Cardiac muscle cell (in vitro differentiated cells and primary cell): ENCODE measurements at places on chromosomes 3 and 15.
A peak's percentile ranks its signal among the peaks of the same experiment; 100 is the strongest.

- DNase-seq: no peak
Observed at GRCh38 chr15:101118615-101119014, 133.2 kb downstream of the CHSY1 start.

DNA sequence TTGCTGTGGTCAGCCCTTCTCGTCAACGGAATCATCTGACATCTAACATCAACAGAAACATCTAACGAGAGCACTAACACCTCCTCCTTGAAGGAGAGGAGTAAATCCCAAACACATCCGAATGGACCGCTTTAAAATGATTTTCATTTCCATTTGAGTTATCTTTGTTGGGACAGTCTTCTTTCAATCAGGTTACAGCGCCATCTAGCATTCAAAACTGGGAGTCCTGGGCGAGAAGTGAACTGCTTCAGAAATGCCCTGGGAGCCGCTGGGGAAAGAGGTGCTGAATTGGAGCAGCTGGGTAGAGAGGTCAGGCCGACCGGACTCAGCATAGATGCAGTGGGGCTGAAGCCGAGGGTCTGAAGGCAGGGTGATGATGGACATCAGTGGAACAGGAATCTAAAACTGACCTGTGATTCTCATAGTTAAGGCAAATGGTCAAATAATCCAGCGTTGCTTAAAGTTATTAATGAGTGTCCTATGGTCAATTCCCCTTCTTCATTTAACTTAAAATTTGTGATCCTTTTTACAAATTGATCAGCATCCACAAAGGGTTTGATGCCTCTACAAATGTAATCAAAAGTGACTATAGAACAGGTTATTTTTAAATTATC lies 170.0 kb upstream of the NDN start:
- DNase-seq: peak; percentile 33

GRCh38 chr3:108287146-108287545 lies 9.2 kb upstream of the HHLA2 start:
- no peak for DNase-seq

GRCh38 chr3:187875863-187876262 lies 130.6 kb upstream of the BCL6 start:
- DNase-seq: no peak

DNA sequence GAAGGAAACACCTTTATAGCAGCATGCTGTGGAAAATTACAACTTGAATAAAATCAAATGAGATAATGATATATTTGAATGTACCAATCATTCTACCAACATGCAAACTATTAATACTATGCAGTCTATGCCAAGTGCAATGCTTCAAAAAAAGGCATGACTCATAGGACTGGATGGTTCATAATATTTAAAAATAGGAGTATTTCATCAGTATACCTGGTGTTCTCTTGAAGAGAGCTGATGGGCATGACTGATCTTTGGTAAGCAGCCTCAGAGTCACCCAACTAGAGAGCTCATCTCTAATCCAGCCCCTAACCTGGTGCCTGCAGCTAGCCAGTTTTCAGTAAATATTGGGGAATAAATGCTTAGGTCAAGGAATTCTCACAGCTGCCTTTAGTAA lies 434.7 kb upstream of the ARRDC4 start:
- DNase-seq: no peak

GRCh38 chr3:185152410-185153170 lies at the start of gene C3orf70:
Gene C3orf70 (minus strand): TSS chr3:185153060. CDS start chr3:185152823, 237 bp downstream.
- DNase-seq: peak; percentile 54

- no peak for DNase-seq
Observed at GRCh38 chr3:188559072-188559429, 405.1 kb downstream of the LPP start.

- no peak for DNase-seq
Observed at GRCh38 chr3:58416191-58416590, 17.4 kb downstream of the PDHB start.

DNA sequence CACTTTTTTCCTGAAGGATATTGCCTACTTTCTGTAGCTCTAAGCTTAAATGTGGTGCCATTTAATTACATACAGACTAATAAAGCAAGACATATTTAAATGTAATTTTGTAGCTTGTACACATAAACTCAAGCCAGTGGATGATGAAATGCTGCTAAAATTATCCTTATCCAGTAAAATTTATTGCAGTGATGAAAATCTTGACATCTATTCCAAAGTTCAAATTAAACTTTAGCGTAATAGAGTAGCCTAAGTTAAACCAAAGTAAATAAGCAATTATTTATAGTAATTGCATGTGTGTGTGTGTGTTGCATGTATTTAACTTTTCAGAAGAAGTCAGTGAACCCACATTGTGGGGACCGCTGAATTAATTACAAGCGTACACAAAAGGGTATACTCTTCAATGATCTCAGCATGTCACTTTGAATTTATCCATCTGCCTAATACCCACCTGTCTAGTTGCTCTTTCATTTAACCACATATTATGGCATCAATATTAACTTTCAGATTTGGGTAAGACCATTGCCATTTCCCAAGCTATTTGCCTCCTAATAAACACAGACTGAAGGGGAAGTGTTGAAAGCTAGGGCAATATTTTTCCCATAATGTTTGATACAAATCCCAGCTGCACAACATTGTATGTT lies 85.0 kb downstream of the MECOM start:
- no peak for DNase-seq

- DNase-seq: peak; percentile 80
Observed at GRCh38 chr3:29409409-29409808, 128.5 kb downstream of the RBMS3 start.

- DNase-seq: no peak
Observed at GRCh38 chr3:73480187-73480672, 144.5 kb downstream of the PDZRN3 start.

GRCh38 chr3:190886945-190887344 lies 24.5 kb upstream of the GMNC start:
- DNase-seq: no peak

DNA sequence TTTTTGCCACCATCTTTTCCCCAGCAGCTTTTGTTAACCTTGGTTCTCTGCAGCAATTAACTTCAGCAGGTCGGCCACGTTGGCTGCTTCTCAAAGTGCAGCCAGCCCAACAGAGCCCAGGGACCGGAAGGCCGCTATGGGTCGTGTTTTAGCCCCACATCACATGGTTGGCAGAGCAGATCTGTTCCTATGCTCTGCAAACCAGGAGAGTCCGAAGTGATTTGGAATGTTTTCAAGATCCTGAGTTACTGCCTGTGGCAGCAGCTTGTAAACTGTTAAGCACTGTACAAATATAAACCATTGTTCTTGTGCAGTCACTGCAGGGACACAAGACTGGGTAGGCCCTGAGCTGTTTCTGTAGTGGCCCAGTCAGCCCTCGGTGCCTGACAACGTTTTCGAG lies 69.6 kb upstream of the MYZAP start:
- DNase-seq: no peak

DNA sequence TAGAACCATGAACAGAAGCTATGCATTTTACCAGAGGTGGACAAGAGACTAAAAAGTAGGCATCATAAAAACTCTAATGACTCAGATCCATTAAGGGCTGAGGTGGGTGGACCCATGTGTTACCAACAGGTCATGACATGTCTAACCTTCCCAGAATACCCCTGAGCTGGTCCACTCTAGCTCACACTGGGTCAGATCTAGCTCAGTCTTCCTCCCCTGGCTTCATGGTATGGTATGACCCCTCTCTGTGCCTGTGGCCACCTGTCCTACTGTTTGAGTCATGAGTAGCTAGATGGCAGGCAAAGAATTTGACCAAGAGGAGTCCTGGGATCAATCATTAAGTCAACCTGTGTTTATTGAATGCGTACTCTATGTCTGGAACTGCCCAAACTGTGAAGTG lies 340.4 kb downstream of the EPHB1 start:
- DNase-seq: no peak

GRCh38 chr15:61824291-61824690 lies 236.0 kb downstream of the VPS13C start:
- DNase-seq: no peak

GRCh38 chr3:61824553-61825135 lies 263.3 kb downstream of the PTPRG start:
- DNase-seq: no peak

- no peak for DNase-seq
Observed at GRCh38 chr3:148625095-148625736, 72.5 kb upstream of the AGTR1 start.

- no peak for DNase-seq
Observed at GRCh38 chr3:75232216-75232615, 431.9 kb upstream of the FRG2C start.

DNA sequence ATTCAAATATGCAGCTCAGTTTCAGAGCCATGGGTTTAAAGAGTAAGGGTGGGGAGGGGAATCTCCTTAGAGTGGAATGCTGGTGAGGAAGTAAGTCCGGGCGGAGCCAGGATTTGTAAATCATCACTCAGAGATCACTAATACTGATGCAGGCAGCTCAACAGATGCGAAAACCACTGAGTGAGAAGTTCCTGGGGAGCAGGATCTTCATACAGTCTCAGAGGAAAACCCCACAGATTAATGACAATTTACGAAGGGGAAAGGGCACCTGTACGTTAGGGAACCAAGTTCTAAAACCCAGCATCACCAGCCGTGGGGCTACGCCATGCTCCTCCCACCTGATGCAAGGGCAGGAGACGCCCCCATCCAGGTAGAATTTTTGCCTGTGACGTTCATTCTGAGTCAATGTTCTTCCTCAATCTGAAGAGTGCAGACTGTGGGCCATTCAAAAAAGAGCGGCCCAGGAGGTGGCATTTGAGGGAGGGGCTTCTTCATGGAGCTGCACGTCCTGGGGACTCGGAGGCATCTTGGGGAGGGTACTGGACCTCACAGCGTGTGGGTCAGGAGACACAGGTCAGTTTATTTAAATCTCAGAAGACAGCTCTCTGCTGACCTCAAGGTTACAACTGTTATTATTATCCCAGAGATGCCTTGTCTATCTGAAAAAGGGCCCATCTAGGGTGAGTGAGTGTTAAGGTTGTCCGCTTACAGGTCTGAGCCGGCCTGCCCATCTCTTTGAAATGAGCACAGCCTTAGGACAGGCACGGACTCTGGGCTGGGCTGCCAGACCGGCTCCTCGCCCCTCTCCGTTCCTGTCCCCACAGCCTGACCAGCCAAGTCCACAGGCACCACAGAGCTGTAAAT lies 228.0 kb downstream of the XXYLT1 start:
- DNase-seq: no peak

DNA sequence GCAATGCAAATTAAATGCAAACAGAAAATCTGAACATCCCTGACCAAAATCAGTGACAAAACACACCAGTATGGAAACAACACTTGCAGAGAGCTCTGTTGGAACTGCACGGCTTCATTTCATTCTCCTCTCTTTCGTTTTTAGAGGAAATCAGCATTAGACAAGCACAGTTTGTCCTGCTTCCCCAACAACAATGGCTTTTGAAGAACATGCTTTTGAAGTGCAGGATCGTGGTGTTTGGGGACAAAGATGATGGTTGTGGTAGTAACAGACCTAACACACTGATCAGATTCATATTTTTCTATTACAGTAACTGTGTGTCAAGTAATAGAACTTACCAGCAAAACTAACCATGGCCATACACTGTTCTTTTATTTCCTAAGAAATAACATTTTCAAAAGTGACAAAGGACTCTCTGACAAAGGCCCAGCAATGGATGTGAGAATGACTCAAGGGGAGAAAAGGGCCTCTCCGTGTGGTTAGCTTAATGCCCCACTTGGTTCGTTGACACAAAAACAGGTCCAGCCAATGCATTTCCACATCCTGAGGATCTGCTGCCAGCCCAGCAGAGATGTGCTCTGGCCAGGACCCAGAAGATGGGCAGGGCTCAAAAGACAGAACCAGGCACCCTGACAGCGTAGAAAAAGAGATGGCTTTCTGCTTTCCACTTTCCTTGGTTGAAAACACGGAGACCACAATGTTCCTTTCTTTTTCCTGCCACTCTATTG lies 84.1 kb downstream of the CCNL1 start:
- no peak for DNase-seq

GRCh38 chr15:63899193-63899592 lies 65.4 kb upstream of the HERC1 start:
- no peak for DNase-seq

DNA sequence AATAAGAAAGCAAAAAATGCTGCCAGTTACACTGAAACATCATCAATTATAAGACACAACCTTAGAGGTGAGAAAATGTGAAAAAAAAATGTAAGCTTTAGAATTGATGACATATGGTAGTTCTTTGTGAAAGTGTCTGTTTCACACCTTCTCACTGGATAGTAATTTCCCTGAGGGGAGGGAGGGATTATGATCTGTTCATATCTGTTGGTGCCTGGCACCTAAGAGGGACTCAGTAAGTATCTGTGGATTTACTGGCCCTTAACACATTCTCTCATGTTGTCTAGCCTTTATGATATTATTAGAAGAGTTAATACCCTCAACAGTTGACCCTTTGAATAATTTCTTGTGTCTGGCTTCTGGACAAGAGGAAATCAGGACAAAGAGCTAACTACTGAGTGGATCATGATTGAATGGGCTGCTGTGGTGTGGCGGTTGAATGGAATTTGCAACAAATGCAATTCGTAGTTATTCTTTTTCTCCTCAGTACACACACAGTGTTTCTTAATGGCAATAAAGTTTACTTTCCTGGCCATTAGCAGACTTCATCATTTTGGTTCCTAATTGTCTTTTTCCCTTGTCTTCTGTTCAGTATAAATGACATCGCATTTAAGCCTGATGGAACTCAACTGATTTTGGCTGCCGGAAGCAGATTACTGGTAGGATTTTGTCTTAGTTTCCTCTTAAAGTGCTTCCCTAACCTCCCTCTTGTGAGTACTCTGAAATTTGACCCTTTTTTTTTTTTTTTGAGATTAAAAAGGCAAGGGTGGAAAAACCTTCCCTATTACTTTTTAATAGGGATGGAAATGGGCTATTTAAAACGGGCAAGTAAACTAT lies 9.5 kb downstream of the IFT122 start:
- DNase-seq: no peak

- DNase-seq: no peak
Observed at GRCh38 chr3:177754508-177754921, 557.2 kb upstream of the TBL1XR1 start.
